ENCODE measurements at places on chromosomes 7 and 10.
A peak's percentile ranks its signal among the peaks of the same experiment; 100 is the strongest.

DNA sequence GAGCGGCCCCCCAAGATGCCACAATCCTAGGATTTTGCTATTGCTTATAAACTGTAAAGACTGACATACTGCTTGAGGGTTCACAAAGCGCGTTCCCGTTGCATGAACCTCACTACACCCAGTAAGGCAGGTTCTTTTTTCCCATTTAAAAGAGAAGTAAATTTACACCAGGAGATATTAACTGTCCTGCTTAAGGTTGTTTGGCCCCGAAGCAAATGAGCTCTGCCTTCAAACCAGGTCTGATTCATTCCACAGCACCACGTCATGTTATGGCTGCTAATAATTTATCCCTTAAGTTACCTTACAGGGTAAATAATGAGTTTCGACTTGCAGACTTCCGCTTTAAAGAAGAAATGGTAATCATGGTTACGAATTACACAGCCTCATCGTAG lies 559 bp upstream of the FKBP14 start:
- peak; percentile 42 for DNase-seq

DNA sequence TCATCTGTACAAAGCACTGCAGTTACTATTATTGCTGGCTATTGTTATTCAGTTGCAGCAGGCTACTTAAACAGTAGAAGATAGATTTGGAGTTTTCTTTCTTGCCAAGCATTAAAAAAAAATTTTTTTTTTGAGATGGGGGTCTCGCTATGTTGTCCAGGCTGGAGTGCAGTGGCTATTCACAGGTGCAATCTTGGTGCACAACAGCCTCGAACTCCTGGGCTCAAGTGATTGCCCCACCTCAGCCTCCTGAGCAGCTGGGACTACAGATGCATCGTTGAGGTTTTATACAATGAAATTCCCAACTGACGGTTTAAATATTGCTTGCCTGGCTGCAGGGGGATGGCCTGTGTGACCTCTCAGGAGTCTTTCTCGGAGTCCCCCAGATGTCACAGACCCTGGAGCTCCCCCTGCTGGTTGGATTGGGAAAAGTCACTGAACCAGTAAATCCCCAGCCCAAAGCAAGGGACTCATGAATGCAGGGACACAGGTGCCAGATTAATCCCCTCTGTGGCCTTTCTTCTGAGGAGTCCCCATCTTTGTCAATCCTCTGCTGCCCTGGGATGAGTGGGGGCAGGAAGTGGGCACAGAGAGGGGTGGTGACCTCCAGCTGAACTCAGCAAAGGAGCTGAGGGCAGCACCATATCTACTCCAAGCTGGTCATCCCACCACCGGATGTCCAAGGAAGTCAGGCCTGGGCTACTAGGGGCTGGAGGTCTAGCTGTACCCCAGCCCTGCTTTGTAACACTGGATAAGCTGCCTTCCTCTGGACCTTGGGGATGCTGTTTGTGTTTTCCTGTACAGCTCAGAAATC lies 149.6 kb downstream of the C10orf105 start:
- peak; percentile 88 for DNase-seq

DNA sequence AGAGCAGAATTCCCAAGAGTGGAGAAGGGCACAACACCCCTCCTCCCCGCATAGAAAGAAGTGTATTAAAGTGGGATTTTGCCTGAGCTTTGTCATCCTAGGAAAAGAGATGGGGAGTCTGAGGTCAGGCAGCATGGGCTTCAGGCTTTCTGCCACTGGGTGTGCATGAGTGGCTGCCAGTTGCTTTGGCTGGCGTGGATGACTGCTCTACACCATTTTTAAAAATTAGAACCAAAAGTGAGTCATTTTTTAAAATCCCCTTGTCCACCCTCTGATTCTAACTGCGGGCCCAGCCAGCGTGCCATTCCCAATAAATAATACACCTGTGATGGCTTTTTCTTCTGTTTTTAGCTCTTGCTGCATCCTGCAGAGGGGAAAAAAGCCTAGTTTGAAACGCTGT lies 13.4 kb downstream of the SLC29A3 start:
- peak; percentile 30 for DNase-seq

GRCh38 chr7:12064586-12065127 lies 146.4 kb upstream of the TMEM106B start:
- DNase-seq: no peak

- DNase-seq: peak; percentile 24
Measured at GRCh38 chr7:91181949-91182348, 82.3 kb upstream of the FZD1 start.

GRCh38 chr10:14838582-14839304 lies 637 bp downstream of the HSPA14 start:
- peak; percentile 28 for DNase-seq

Measured in suppressor macrophage treated with lipopolysaccharide for 1 hour (primary cell).